Activated CD4-positive, alpha-beta T cell treated with anti-CD3 and anti-CD28 coated beads, Interleukin-2, amount 50 U/mL, for 24 hours (primary cell): ENCODE measurements at places on chromosomes 7 and 10.
A peak's percentile ranks its signal among the peaks of the same experiment; 100 is the strongest.

DNA sequence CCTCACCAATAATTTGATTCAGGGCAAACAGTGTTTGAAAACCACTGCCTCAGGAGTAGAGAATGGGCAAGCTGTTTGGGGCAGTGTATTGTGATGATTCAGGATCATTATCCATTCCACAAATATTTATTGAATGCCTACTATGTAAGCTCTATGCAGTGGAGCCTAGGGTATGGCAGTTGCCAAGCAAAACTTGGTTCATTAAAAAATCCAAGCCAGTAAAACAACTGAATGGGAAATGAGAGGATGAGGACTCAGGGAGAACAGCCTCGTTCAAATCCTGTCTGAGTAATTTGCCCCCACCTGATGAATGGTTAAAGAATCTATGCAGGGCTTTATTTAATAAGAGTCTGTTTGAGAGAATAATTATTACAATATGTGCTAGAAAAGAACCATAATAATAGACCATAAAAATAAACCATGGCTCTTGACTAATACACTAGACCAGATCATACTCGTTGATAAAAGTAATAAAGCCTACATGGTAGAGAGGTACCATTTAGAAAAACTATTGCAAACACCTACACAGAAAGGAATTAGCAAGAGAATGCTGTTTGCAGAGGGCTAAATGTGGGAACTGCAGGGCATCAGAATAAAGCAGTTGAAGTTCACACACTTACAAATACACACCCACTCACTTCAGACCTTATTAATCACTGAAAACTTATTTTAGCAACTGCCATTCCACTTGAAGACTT lies 71.7 kb downstream of the CREB5 start:
- no peak for DNase-seq

GRCh38 chr7:134452419-134452838 lies 6.5 kb downstream of the AKR1B1 start:
- DNase-seq: no peak

GRCh38 chr7:81301815-81302214 lies 383.0 kb upstream of the SEMA3C start:
- DNase-seq: no peak

DNA sequence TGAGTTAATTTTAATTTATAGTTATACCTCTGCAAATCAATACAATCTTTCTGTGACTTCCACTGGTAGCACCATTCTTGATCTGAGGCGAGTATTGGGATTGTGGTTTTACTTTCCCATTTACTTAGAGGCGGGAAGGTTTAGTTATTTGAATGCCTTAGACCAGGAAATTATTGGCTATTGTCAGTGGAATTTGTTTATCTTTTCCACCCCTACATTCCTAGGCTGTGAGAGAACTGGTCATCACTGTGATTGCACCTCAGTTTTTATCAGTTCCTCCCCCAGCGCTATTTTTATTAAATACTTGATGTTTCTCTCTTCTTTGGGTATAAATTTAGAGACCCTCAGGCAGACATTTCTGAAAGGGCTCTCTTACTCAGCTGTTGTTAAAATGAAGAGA lies 29.9 kb downstream of the CDK14 start:
- no peak for DNase-seq

GRCh38 chr10:14876764-14877163 lies 1.9 kb upstream of the SUV39H2 start:
- DNase-seq: no peak

- no peak for DNase-seq
Measured at GRCh38 chr7:4549681-4550080, 132.4 kb upstream of the FOXK1 start.

GRCh38 chr7:155809332-155809946 lies 2.8 kb downstream of the SHH start:
- DNase-seq: no peak

DNA sequence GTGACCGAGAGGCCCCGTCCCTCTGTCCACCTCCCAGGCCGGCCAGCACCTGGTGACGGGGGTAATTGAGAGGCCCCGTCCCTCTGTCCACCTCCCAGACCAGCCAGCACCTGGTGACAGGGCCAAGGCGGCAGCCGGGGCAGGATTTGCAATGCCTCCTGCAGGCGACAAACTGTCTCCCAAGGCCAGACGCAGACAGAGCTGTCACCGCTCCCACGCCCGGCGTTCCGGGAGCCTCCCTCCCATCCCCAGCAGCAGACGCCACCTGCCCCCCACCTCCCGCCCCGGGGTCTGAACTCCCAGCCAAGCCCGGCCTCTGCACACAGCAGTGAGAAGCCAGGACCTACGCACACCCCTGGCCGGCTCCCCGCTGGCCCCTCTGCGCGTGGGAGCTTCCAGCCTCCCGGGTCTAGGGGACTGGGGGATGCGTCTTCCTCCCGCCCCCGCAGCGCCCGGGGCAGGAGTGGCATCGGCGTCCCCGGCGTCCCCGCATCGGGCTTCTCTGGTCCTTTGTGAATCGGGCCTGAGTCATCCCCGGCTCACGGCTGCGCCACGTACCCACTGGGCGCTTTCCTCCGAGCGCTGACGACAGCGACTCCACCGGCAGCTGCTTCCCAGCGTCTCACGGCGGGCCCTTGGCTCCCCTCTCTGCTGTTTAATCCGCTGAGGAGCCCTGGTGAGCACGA lies 95.1 kb upstream of the DIP2C start:
- peak; percentile 33 for DNase-seq

GRCh38 chr7:155706376-155706775 lies 61.9 kb downstream of the RBM33 start:
- no peak for DNase-seq

- no peak for DNase-seq
Measured at GRCh38 chr7:92832534-92833023, 3.8 kb downstream of the CDK6 start.

DNA sequence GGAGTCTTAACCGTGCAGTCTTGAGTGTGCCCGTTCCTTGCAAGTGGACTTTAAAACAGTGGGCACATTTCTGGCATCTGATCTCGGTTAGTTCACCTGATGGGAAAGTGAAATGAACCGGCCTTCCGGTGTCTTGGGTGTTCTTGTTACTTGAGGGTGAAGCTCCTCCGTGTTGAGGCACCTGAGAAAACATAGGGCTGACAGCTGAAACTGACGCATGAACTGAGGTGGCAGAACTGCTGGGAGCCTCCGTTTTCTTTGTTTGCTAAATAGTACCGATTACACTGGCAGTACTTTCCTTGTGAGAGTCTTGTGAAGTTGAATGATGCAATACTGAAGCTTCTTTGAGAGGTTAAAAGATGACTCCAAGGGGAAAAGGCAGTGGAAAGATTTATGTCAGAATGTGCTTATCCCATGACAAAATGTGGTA lies 62.8 kb upstream of the SAMD8 start:
- no peak for DNase-seq

DNA sequence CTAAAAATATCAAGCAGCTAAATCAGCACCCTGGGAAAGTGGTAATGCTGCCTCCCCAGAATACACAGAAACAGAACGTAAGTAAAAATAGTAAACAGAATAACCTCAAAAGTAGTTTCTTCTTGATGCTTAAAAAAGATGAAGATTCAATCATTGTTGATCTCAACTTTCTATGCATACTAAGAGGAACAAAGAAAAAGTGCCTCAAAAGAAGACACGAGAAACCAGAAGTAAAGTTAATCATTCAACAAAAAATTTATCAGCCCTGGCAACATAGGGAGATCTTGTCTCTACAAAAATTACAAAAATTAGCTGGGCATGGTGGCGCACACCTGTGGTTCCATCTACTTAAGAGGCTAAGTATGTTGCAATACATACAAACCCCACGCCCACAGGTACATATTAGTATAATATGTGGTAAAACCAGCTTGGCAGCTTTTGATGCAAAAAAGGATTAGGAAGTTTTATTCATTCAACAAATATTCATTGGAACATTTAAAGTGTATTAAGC lies 153.7 kb downstream of the NRBF2 start:
- no peak for DNase-seq

DNA sequence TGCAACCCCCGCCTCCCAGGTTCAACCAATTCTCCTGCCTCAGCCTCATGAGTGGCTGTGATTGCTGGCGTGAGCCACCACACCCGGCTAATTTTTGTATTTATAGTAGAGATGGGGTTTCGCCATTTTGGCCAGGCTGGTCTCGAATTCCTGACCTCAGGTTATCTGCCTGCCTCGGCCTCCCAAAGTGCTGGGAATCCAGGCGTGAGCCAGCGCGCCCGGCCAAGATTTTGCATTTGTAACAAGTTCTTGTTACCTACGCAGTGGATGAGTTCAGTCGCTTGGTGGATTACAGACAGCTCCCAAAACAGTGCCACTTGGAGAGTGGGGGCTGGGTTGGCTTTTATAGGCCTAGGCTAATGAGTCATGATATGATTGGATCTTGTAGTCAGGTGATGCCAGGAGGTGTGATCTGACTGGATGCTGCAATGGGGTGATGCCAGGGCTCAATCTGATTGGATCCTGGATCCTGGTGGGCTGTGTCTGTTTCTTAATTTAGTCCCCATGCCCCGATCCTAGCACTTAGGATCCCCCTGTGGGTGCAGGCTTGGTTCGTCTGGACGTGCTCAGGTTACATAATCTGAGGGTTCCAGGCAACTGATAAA lies 20.3 kb downstream of the SBDS start:
- DNase-seq: no peak

DNA sequence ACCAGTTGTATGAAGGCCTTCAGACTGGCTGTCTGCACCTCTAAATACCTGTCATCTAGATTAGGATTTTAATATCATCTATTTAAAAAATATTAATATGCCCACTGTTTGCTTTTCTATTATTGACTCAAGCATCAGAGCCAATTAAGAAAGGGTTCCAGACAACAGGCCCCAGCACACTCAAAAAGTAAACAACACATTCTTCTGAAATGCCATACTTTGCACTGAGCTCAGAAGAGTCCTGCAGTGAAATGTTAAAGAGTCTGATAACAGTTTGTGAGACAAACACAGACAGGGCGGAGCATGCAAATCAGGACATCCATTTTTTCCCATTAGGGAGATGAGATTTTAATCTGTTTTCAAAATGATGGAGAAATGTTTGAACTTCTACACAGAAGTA lies 45.9 kb upstream of the KLF6 start:
- no peak for DNase-seq

DNA sequence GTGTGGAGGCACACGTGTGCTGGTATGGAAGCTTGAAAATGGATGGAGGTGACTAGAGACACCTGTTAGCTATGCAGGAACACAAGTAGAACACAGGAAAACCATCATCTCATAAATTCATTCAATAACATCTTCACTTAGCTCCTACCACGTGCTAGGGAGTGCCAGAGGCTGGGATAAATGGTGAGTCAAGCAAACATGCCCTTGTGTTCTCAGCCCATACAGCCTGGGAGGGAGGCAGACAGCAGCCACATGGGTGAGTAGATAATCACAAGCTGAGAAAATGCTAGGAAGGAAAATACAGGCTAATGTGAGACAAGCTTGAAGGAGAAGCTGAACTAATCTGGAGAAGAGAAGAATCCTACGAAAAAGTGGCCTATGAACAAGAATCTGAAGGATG lies 468.0 kb upstream of the ZMIZ1 start:
- no peak for DNase-seq

DNA sequence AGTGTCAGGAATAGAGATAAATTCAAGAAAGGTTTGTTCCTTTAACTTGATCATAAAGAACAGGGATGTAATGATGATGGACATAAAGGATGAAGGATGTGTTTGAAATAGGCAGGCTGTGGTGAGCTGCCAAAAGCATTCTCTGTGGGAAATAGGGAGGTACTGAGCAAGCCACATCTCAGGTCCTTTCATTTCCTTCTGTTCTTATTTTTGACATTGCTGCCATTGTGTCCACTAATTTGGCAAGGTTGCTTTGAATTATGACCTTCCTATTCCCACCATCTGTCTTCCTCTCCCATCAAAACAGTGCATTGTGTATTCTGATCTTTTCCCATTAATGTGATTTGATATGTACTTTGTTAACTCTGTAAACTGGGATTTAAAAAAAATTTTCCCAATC lies 9.4 kb downstream of the SCRN1 start:
- DNase-seq: no peak

GRCh38 chr10:72318418-72319262 lies 36.1 kb downstream of the DNAJB12 start:
- DNase-seq: no peak

GRCh38 chr7:28062197-28062991 lies 118.2 kb downstream of the JAZF1 start:
- DNase-seq: peak; percentile 14

GRCh38 chr10:67077376-67077775 lies 151.5 kb downstream of the LRRTM3 start:
- no peak for DNase-seq

DNA sequence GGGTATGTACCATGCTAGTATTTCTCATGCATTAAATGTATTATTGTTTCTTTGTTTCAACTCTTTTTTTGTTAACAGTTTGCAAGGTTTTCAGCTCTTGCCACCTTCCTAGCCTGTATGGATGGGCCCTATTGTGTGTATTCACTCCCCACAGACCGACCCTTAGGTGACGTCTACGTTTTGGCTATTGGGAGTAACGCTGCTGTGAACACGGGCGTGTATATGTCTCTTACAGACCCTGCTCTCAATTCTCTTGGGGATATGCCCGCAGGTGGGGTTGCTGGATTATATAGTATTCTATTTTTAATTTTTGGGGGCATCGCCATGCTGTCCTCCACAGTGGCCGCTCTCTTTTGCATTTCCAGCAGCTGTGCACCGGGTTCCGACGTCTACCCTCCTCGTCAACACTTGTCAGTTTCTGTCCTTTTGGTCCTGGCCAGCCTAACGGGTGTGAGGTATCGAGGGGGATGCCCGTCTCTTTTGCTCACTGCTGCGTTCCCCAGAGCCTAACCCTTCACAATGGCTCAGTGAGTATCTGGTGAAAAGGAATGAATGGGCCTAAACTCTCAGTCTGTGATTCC lies 64.1 kb upstream of the GNA12 start:
- no peak for DNase-seq

DNA sequence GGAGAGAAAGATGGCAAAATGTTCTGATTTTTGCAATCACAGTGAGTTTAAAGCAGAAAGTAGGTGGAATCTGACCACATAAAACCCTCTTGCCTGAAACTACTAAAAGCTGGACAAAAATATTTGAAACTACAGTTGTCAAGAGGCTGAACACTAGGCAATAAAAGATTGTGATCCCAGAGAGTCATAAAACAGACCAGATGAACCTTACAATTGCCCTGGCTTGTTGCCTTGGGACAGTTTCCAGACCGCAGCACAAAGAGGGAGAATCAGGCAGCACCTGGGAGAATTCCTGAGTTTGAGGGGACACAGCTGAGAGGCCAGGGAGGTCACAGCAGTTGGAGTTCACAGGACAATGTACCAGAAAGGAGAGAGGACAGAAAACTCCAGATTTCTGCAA lies 107.3 kb upstream of the NANOS1 start:
- no peak for DNase-seq

- DNase-seq: no peak
Measured at GRCh38 chr10:127441350-127442219, 107.5 kb upstream of the NPS start.

- DNase-seq: peak; percentile 11
Measured at GRCh38 chr10:73095481-73096021, 1.1 kb downstream of the P4HA1 start.

GRCh38 chr7:55127622-55128081 lies 108.8 kb downstream of the EGFR start:
- no peak for DNase-seq

GRCh38 chr10:58086144-58086762 lies 181.4 kb downstream of the IPMK start:
- DNase-seq: no peak
